ENCODE measurements at places on chromosomes 2 and 18. TPM values are rescaled to one million over a fixed set of nuclear protein-coding genes. Genes with fewer than 3 reads are reported as not detected.

Gene CGREF1
- 11.1 TPM for total RNA-seq

- H3K27ac ChIP-seq: no peak overlapping the region
- H3K4me1 ChIP-seq: no peaks in the 10 kb centered on the region
- DNase-seq: no peak
- H3K36me3 ChIP-seq: no peaks in the 10 kb centered on the region
- no peaks in the 10 kb centered on the region for H3K27me3 ChIP-seq
Observed at GRCh38 chr2:188970211-188970610, 4.0 kb upstream of the COL3A1 start.

DNA sequence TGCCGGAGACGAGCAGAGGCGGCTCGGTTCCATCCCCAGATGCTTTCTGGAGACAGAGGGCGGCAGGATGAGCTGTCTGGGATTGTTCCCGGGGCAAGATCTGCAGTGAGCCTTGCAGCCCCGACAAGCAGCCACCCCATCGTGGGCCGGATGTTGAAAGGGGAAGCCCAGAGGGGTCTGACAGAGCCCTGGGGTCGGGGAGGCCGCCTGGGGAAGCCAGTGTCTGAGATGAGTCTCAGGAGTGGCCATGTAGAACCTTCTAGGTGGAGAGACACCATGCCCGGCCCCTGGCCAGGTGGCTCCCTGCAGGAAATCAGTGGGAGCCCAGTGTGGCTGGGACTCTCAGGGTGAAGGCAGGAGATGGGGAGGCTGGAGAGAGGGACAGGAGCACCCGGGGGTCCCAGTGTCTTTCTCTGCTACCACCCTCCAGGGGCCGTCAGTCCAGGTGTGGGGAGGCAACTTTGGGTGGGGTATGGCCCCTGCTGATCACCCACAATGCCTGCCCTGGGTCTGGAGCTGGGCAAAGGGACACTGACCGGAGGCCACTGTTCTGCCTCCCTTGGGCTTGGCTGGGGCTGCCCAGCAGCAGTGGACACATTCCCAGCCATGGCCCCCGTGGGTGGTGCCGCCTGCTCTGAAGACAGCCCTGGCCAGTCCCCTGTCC, 128.3 kb upstream of the HS6ST1 start:
- peak; percentile 13 for DNase-seq
- H3K27ac ChIP-seq: no peak overlapping the region
- peaks cover 33% of the 10 kb centered on the region for H3K4me1 ChIP-seq
- no peaks in the 10 kb centered on the region for H3K27me3 ChIP-seq

DNA sequence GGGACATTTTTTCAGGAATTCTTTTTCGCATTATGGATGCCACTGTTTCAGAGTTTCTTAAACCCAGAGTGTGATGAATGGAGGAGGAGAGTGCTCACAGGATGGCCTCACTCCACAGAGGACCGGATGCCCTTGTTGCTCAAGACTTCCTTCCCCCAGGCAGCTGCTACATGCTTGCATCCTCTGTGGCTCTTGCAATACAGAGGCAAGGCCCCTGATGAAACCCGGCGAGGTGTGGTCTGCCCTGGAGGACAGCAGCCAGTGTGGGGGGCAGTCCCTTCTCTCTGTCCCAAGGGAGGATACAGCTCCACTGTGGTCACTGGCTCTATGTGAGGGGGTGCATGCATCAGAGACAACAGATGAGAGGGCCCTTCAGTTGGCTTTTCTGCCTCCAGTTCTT, 109.6 kb downstream of the SH3RF3 start:
- H3K36me3 ChIP-seq: no peaks in the 10 kb centered on the region
- no peak overlapping the region for H3K4me3 ChIP-seq
- no peaks in the 10 kb centered on the region for H3K27me3 ChIP-seq
- peak; percentile 44 for DNase-seq

DNA sequence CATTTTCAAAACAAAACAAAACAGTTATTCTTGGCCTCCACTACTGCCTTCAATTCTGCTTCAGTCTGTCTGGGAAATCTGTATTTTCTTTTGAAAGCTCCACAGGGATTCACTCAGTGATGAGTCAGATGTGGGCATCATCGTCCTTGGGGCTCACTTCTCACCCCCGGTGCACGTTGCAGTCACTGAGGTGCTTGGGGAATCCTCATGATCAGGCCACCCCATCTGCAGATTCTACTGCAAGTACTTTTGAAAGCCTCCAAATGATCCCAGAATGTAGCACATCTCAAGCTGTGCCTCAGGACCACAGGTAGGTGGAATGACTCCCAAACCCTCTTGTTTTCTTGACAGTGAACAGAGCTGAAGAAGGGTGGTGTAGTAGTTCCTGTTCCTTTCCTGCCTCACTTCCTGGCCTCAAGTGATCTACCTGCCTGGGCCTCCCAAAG, 34.3 kb downstream of the LPIN2 start:
- H3K36me3 ChIP-seq: no peaks in the 10 kb centered on the region
- no peaks in the 10 kb centered on the region for H3K27me3 ChIP-seq
- DNase-seq: no peak

DNA sequence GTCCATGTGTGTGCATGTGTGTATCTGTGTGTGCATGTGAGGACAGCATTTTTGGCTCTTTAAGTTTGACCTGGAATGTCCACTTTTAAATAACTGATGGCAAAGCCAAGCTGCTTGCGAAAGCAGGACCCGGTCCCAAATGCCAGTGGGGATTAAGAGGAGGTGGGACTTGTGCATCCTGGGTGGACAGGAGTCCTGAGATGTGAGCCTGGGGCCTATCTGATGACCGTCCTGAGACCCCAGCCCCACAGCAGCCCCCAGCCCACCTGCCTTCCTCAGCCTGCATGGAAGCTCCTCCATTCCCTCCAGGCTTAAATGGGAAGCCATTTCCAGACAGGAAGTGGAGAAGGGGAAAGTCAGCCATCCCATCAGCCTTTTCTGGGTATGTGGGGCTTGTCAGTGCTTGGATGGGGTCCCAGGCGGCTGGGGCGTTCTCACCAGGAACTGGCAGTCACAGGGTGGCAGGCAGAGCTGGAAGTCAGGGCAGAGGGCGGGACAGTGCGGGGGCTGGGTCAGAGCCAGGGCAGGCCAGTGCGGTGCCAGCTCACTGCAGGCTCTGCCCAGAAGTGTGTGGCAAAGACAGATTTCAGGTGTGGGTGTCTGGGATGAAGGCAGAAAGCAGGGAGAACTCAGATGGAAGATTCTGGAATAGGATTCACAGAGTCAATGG, 117.8 kb downstream of the ACKR3 start:
- H3K36me3 ChIP-seq: no peaks in the 10 kb centered on the region
- H3K27ac ChIP-seq: no peak overlapping the region
- H3K4me1 ChIP-seq: no peaks in the 10 kb centered on the region
- no peak for DNase-seq

DNA sequence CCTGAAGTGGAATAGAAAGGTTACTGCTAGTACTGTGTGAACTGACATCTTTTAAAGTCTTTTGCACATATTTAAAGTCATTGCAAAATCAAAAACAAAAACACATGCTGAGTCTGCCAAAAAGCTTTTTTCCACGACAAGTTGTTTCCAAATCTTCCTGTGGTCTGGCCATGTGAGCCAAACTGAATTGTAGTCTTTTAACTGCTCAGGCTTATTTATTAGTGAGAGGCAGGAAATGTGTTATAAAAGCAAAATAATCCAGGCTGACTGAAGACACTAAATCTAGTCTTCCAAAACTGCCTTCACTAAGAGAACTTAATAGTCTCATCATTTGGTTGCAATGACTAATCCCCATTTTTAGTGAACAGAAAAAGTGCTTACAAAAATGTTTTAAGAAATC, 2.3 kb downstream of the KRCC1 start:
- no peaks in the 10 kb centered on the region for H3K36me3 ChIP-seq
- DNase-seq: no peak
- H3K4me1 ChIP-seq: peaks cover 10% of the 10 kb centered on the region
- no peak overlapping the region for H3K4me3 ChIP-seq

DNA sequence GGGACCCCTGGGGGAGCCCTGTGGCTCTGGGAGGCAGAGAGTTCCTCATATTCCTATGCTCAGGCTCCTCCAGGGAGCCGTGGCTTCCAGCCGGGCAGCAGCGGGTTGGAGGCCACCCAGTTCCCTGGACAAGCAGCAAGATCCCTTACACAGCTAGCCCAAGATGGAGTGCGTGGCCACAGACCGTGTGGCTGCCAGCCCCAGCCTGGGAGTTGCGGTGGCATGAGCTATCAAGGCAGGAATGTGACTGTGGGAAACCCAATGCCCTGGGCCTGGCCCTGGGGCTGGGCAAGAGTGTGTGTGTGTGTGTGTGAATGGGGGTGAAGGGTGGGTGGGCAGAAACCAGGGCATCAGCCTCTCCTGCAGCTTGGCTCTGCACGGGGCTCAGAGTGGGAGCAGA, 130.5 kb downstream of the DYSF start:
- no peak overlapping the region for H3K4me3 ChIP-seq
- H3K27ac ChIP-seq: no peak overlapping the region
- H3K4me1 ChIP-seq: no peaks in the 10 kb centered on the region
- DNase-seq: no peak
- no peaks in the 10 kb centered on the region for H3K36me3 ChIP-seq

DNA sequence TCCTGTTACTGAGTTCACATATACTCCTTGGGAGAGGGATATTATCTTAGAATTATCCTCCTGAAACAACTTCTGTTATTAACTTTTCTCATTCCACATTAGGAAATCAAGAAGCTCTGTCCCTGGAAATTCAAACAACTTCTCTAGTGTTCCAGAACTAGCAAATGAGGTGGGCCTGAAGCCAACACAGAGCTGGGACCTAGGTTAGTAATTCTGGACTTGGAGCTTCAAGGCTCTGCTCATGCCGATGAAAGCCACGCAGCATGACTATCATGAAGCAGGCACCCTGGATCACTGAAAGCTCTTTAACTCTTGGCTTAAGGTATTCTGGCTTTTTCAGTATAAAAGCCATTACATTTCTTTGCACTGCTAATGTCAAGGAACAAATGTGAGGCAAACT, 242.7 kb downstream of the TGIF1 start:
- no peaks in the 10 kb centered on the region for H3K27me3 ChIP-seq
- H3K4me3 ChIP-seq: no peak overlapping the region
- no peak for DNase-seq
- peaks cover 12% of the 10 kb centered on the region for H3K4me1 ChIP-seq
- no peak overlapping the region for H3K27ac ChIP-seq

GRCh38 chr2:12277241-12278034, 439.3 kb upstream of the TRIB2 start:
- peaks cover 7% of the 10 kb centered on the region for H3K4me1 ChIP-seq
- no peak overlapping the region for H3K4me3 ChIP-seq
- no peak for DNase-seq
- H3K36me3 ChIP-seq: no peaks in the 10 kb centered on the region

DNA sequence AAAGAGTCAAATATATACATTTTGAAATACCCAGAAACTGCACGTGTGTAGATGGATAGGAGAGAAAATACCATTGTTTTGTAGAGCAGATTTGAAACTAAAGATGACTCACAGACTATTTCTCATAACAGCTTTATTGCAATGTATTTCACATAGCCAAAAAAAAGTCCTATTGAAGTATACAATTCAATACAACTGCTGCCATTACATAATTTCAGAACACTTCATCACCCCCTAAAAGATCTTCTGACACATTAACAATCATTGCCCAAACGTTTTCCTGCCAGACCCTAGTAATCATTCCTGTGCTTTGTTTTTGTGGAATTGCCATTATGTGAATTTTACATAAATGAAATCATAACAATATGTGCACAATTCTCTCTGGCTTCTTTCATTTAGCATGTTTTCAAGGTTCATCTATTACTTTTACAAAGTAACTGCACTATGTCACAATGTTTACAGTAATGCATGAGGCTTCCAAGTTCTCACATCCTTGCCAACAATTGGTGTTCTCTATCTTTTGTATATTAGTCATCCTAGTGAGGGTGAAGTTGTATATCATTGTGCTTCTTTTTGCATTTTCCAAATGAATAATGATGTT, 378.6 kb upstream of the CWC22 start:
- H3K36me3 ChIP-seq: no peaks in the 10 kb centered on the region

GRCh38 chr2:446963-447530, 159.2 kb upstream of the ALKAL2 start:
- H3K4me1 ChIP-seq: no peaks in the 10 kb centered on the region
- H3K27me3 ChIP-seq: no peaks in the 10 kb centered on the region
- H3K4me3 ChIP-seq: no peak overlapping the region

Gene HK2
- total RNA-seq: 142 TPM

DNA sequence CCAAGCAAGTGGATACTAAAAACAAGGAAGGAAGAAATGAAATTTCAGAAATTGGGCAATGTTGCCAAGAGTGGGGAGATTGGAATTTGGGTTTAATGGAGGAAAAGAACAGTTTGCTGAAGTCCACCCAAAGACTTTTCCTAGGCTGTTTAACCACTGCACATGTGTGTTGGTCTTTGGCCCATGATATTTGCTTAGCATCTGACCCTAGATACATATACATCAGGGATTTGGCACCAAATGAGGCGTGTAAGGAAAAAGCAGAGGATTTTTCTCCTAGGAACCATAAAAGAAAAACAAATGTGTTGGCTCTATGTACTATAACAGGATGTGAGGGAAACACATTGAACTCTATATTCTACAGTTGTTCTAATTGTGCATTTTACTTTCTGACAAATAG, 80.7 kb upstream of the CD28 start:
- H3K27me3 ChIP-seq: no peaks in the 10 kb centered on the region
- no peak for DNase-seq
- H3K4me1 ChIP-seq: no peaks in the 10 kb centered on the region
- H3K27ac ChIP-seq: no peak overlapping the region
- H3K4me3 ChIP-seq: no peak overlapping the region

DNA sequence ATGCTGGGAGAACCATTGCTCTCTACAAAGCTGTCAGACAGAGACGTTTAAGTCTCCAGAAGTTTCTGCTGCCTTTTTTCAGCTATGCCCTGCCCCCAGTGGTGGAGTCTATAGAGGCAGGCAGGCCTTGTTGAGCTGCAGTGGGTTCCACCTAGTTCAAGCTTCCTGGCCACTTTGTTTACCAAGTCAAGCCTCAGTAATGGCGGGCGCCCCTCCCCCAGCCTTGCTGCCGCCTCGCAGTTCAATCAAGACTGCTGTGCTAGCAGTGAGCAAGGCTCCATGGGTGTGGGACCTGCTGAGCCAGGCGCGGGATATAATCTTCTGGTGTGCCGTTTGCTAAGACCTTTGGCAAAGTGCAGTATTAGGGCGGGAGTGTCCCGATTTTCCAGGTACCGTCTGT, 52.7 kb upstream of the SCYGR2 start:
- H3K36me3 ChIP-seq: no peaks in the 10 kb centered on the region
- H3K27me3 ChIP-seq: no peaks in the 10 kb centered on the region
- H3K4me1 ChIP-seq: no peaks in the 10 kb centered on the region
- DNase-seq: no peak
- H3K27ac ChIP-seq: no peak overlapping the region

GRCh38 chr2:109128048-109128615, 873 bp upstream of the SH3RF3 start:
- DNase-seq: peak; percentile 87
- peak overlapping the region; percentile 59 for H3K27ac ChIP-seq
- no peaks in the 10 kb centered on the region for H3K36me3 ChIP-seq
- peak overlapping the region; percentile 65 for H3K4me3 ChIP-seq

DNA sequence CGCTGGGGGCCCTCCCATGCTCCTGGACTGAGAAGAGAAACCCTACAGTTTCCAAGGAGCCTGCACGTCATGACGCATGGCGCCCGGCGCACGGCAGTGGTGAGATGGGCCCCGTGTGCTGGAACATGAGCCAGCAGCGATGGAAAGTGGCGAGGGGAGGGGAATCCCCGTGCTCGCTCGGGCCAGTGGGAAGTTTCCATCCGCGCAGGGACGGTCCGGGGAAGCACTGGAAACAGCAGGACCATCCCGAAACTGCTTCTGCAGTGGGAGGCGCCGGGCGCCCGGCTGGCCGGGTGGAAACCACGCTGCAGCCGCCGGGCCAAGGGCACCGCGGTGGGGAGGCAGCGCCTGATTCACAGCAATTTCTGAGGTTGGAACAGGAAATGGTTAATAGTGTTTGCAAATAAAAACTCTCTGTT, 4.9 kb upstream of the PDCD1 start:
- H3K36me3 ChIP-seq: no peaks in the 10 kb centered on the region
- peaks cover 26% of the 10 kb centered on the region for H3K4me1 ChIP-seq
- H3K27ac ChIP-seq: no peak overlapping the region
- no peak overlapping the region for H3K4me3 ChIP-seq
- no peaks in the 10 kb centered on the region for H3K27me3 ChIP-seq
